ENCODE measurements at places on chromosomes 5 and 9.

DNA sequence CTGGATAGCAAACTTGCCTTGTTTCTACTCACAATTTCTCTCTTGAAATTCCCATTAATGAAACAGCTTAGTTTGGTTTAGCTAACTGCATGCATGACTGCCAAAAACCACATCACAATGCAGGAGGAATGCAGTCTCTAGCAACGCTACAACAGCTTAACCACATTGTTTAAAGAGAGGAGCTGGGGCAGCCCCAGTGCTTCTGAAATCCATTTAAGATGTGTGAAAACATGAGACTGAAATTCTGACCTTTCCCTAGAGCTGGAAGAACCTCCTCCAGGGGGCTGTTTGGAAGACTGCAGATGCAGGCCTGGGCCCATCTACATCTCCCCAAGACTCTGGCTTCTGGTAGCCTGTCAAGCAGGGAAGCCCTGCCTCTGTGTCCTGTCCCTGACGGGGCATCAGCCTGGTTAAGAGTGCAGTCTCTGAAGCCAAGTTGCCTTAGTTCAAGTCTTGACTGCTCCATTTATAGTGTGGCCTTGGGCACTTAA, 157.1 kb downstream of the ZNF462 start:
- DNase-seq = peak; percentile 89

- no peak for DNase-seq
Observed at GRCh38 chr9:118028225-118028624, 324.0 kb downstream of the TLR4 start.

DNA sequence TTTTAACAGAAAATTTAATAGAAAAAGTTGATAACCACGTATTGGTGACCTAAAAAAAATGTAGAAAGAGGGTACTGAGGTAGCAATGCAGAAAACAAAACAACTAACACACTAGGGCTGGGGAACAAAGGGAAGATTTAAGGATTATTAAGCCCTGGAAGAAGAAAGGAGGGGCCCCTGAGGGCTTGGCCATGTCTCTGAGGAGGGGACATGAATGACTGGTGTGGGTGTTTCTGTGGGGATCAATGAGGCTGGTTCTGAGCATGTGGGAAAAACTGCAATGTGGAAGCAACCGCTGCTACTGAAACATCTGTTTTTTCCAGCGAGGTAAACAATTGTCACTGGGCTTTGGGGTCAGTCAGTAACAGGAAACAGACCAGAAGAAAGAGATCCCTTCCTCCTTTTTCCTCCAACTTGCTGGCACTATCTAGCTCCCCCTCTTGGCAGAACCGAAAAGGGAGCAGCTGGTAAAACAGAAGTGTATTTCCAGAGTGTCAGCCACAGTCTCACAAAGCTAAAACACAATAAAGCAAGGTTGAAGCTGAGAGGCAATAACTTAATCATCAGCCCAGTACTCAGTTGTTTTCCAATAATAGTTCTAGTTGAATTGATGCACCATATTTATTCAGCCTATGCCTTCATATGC, 48.3 kb downstream of the ATPSCKMT start:
- no peak for DNase-seq

GRCh38 chr9:108178318-108178717, 677.5 kb downstream of the ACTL7B start:
- no peak for DNase-seq

DNA sequence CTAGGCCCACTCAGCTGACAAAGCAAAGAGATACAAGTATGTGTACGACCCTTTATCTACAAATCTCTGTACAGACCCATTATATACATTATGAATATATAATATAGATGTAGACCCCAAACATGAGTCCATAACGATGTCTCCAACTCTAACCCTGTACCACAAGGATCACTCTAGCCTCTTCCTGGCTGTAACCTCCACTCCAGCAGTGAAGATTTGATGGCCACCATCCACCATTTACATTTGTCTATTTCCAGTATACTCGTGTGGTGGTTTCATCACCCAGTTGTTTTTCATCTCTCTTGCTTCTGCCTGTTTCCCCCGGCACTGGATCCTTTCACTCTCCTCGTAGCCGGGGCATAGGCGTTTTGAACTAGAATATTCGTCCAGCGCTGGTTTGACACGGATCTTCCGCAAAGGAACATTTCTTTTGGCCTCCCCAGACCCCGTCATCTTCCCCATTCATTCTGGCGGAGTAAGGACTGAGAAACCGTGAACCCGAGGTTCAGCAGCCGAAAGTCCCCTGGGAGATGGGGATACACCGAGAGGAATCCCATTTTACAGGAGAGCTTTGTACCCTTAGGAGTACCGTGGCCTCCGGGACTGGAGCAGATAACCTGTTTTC, 828 bp upstream of the TRIO start:
- no peak for DNase-seq

- DNase-seq = no peak
Observed at GRCh38 chr5:60404171-60404570, 295.8 kb downstream of the DEPDC1B start.

DNA sequence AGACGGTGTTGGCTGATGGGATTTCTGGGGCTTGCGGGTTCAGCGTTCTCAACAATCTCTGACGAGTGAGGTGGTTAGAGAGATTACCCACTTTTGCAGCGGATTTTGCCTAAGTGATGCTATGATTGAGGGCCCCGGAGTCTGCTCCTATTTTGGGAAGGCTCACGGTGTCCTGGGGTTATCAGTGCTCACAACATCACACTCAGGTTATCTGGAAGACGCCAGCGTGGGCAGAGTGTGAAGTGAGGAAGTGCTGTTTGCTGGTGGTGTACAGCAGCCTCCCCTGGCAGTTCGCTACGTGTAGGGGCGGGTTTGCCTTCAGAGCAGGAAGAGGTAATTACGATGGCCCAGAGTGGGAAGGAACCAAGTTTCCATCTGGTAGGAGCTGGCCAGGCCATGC, 341.2 kb upstream of the IRX2 start:
- DNase-seq = peak; percentile 71

- no peak for DNase-seq
Observed at GRCh38 chr9:20591223-20591622, 31.1 kb downstream of the MLLT3 start.

DNA sequence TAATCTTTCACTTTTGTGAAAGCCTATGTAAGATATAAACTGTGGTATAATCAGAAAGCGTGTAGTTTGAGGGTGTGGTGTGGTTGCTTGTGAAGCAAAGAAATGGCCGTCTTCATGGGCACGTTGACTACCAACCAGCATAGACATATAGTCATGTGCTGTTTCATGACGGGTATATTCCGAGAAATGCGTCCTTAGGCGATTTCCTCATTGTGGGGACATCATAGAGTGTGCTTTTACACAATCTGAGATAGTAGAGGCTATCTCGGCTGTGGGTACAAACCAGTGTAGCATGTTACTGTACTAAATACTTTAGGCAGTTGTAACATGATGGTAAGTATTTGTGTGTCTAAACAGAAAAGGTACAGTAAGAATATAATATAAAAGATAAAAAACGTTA, 79.7 kb upstream of the LRRC70 start:
- no peak for DNase-seq

GRCh38 chr5:167987490-167988280, 303.8 kb upstream of the WWC1 start:
- no peak for DNase-seq

GRCh38 chr9:77710316-77710715, 62.2 kb upstream of the GNA14 start:
- DNase-seq = no peak

DNA sequence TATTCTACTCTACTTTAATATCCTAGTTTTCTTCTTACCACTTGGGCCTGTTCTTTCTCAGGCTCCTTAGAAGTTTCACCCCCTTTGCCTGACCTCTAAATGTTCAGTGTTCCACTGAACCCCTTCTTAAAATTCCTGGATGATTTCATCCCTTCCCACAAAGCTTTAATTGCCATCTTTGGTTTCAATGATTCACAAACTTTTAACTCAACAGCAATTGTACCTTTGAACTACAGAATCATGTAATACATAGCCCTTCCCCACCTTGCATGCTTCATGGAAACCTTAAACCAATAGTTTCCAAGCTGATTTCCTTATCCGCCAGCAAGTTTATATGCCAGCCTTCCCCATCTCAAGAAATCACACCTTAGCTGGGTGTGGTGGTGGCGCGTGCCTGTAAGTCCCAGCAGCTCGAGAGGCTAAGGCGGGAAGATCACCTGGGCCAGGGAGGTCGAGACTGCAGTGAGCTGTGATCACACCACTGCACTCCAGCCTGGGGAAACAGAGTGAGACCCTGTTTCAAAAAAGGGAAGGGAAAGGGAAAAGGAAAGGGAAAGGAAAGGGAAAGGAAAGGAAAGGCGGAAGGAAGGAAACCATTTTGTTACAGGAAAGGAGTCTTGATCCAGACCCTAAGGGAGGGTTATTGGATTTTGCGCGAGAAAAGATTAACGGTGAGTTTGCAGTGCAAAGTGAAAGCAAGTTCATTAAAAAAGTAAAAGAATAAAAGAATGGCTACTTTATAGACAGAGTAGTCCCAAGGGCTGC, 1023.7 kb upstream of the DMAC1 start:
- DNase-seq = no peak

DNA sequence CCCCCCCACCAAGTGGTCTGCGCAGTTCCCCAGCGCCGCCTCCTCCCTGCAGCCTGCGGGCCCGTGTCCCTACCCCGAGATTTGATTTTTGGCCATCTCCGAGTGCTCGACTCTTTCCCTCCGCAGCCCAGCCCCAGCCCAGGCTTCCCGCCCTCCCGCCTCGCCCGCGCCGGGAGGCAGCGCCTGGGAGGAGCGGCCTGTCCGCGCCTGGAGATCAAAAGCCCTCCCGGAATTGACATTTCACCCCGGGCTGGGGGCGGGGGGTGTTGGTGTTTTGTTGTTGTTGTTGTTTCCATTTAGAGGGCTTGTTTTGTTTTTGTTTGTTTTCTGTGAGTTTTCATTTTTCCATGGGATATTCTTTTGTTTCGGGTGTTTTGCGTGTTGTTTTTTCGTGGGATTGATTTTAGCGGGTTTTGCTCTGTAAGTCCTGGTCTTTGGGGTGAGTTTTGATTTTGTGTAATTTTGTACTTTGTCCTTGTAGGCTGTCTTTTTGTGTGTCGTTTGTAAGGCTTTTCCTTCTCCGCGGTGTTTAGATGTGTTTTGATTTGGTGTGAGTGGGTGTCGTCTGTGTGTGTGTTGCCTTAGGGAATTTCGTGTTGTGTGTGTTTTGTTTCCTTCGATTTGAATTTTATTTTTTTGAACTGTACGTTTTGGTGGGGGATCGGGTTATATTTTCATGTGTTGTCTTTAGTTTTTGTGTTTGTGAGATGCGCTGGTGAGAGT, 1.7 kb upstream of the PAX5 start:
- no peak for DNase-seq

DNA sequence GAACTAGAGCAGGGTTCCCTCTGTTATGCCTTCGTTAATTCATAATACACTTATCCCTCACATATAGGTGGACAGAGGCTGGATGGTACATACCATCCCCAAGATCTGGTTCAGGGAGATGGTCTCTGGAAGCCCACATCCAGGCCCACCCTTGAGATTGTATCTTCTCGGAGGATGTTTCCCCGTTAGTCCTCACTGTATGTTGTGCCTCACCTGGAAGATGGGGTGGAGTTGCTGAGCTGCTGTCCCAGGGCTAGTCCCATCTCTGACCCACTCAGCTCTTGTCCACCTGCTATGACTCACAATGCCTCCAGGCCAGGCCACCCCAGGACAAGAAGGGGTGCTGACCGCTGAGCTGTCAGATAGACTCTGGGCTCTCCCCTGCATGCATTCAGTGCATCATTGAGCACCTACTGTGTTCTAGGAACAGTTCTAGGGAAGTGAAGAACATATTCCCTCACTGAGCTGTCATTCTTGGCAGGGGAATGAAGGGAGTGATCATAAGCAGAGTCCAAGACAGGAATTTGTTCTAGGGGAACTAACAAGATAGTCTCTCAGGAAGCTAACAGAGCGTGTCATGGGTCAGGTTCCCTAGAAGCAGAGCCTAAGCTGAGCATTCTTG, at the start of gene CBY3:
TSS of gene CBY3 (minus strand) at position 255 of the 622 bp plus-strand sequence. CDS start at position 139, 116 bp downstream.
- DNase-seq = no peak

GRCh38 chr5:75670577-75670976, 46.7 kb downstream of the POC5 start:
- no peak for DNase-seq

DNA sequence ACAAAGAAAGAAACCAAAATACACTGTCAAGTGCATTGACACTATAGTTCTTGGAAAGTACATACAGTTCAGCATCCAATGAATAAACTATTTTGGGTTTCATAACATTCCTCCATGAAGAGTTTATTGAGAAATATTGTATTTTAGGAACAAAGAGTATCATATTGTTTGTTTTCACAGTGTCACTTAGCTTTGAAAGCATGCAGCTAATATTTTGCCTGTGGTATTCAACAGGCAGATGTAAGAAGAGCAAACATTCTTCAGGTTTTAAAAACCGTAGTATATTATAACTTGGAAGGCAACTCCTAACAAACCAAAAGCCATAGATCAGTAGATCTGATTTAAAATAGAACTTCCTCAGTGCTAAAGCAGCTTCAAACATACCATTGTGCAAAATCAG, 4.5 kb downstream of the PRELID2 start:
- no peak for DNase-seq

DNA sequence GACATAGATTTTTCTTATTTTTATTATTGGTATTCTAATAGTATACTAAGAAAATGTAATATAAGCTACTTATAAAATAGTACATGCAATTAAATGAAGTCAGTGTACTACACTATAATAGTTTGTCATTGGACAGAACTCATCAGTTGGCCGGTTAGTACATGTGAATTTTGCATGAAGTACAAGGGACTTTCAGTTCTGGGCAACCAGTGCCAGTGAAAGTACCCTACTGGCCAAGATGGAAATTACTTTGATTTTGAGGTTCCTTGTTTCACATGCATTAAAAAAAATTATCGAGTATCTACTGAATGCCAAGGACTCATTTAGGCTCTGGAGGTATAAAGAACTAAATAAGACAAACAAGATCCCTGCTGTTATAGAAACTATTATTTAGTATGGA, 213.4 kb upstream of the ELL2 start:
- peak; percentile 1 for DNase-seq

GRCh38 chr5:150500905-150501304, 7.0 kb upstream of the NDST1 start:
- DNase-seq = no peak

DNA sequence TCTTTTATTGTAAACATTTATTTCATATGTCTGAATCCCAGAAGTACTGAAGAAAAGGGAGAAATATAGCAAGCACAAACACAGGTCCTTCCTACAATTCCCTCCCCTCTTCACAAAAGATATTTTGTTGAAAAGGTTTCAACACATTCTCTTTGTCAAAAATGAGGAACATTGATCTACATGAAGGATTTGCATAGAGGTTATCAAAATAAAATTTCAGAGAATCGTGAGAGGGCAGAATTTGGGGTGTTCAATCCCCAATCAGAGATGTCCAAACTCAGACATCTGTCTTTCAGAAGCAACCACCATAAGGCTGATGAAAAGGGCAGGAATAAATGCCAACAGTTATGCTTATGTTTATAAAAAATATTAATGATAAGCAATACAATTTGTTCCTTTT, 69.2 kb downstream of the MARCHF3 start:
- no peak for DNase-seq

- DNase-seq = no peak
Observed at GRCh38 chr9:69745716-69746437, 13.9 kb downstream of the PTAR1 start.

DNA sequence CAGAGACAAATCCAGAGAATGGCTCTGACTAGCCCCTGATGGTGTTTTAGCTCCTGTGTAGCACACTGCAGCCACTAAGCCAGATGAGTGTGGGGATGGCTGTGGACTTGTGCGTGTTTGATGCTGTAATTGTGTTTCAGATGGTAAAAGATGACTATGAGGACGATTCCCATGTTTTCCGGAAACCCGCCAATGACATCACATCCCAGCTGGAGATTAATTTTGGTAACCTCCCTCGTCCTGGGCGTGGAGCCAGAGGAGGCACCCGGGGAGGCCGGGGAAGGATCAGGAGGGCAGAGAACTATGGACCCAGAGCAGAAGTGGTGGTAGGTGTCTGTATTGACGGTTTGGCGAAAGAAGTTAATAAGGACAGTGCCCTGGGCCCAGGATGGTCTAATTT, 38.0 kb downstream of the HABP4 start:
- no peak for DNase-seq

Measured in Jurkat, Clone E6-1 (cell line).